ENCODE measurements at places on chromosomes 11 and 22.

DNA sequence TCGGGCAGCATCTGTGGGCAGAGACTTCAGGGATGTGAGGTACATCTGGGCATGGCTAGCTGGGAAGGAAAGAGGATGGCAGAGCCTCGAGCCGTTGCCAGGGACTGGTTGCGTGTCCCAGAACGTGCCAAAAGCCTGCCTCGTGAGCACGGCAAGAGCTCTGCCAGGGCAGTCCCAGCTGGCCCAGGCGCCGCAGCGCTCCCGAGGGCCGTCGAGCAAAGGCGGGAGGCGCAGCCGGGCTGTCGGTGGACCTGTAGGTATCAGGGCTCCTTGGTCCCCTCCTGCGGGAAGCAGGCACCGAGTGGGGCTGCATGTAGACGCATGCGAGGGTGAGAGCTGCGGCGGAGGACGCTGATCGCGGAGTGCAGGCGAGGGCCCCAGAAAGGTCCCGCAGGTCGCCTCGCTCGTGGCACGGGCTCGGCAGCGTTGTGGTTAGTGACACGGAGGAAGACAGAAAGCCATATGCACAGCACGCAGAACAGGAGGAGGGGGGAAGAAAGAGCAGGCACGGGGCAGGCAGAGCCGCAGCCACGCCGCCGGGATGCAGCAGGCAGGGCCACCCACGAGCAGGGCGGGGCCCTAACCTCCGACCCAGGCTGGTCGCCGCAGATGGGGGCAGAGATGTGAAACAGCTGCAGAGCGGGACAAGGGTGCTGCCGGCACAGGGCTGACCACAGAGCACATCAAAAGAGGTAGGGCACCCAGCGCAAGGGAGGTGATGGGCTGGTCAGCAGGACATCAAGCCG, 18.0 kb downstream of the LSP1 start:
- DNase-seq: no peak

GRCh38 chr11:65557280-65558001, 718 bp downstream of the LTBP3 start:
- no peak for DNase-seq

DNA sequence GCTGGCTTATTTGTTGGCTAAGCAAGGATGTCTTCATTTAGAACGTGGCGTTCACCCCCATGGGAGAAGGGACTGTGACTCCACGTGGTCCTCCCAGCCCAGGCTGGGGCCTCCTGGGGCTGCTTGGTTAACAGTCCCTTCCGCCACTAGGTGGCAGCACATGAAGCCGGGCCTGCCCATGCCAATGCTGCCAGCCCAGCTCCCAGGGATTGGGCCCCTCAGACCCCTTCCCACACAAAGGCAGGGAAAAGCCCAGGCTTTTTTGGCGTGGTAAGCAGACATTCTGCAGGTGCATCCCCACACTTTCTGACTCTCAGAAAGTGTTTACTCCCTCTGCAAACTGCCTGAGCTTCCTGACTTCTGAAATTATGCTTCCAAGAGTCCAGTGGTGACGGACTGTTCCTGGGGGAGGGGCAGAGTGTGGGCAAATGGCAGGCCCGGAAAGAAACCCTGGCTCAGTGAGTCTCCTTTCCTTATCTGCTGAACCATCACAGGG, 3.1 kb downstream of the CBX6 start:
- DNase-seq: peak; percentile 89

- DNase-seq: peak; percentile 98
Observed at GRCh38 chr11:33773987-33774735, at the start of gene FBXO3. FBXO3 (minus strand) TSS chr11:33774520; CDS start chr11:33774497, 23 bp downstream.

GRCh38 chr11:33734441-33735270, 1.6 kb downstream of the CD59 start:
- no peak for DNase-seq

DNA sequence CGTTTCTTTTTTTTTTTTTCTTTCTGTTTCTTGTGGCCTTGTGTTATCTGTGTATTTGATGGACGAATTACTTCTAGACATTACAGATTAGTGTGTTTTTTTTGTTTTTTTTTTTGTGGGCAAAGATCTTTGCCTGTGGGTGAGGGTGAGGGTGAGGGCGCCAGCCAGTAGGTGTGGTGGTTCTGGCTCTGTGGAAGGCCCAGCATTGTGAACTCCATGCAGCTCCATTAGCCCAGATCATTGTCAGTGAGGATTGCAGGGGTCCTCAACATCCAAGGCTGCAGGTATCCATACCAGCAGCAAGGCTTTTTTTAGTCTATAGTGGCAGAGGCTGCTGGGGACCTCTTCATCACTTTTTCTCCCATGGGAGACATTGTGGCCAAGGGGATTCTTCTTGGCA, 13.7 kb downstream of the BIRC2 start:
- DNase-seq: no peak

DNA sequence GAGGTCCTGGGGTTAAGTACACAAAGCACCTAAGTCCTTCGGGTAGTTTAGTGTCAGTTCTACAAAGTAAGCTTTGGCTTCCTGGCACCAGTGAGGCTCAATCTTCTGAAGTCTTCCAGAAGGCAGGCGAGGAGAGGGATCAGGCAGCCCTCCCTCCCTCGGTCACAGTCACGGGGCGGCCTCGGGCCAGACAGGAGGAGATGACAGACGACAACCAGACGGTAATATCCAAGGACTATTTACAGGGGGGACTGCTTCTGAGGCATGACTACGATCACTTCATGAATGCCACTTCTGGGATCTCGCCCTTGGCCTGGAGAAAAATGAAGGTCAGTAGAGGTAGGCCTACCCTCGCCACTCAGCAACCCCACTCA, 383 bp upstream of the TMEM223 start:
- DNase-seq: no peak

DNA sequence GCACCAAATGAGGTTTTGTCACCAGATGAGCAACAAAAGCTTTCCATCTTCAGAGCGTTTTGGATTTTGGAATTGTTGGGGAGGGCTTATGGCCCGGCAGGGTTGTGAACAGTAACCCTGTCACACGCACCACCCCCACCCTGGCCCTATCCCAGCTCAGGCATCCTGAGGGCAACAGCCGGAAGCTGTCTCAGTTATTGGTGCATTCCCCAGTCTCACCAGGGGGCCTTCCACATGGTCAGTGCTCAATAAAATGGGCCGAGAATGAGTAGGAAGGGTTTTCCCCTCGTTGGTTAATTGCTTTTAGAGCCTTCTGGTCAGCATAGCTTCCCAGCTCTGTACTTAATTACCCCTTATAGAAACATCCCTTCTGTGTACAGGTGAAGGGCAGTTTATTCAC, 46.0 kb downstream of the LRP5 start:
- no peak for DNase-seq

DNA sequence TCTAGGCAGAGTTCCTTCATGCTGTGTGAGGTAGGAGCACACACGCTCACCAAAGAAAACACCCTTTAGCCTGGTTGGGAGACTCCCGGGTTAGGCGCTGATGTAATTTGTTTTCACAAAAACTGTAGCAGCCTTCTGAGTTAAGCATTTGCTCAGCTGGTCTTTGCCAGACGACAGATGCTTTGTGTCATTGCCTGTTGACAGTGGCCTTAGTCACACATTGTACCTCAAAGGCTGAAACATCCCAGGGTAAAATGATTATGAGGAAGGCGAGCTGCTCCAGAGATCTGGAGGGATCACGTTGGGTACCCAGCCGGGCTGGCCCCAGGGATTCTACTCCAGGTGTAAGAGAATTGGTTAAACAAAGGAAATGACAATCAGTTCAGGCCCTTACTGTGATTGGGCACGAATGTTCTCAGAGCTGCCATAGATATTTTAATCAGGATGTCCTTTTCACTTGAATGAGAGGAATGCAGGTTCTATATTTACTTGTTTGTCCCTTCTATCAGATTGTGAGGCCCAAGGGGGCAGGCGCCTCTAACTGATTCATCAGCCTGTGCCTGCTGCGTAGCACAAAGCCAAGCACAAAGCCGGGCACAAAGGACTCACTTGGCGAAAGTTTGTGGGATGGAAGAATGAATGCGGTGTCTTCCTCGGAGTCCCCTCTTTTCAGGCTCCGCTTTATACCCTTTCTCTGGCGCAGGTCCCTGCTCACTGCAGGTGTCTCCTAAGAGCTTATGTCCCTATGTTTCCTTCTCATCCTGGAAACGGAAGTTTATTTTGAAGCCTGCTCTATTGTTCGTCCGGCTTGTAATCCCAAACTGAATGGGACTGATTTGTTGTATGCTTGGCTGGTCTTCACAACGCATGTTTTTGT, 47.1 kb downstream of the ADM start:
- DNase-seq: no peak

Measured in GM13977 (cell line).